Left lung (tissue), 14 donors: ENCODE measurements at places on chromosomes 16 and 17. TPM values are rescaled to one million over a fixed set of nuclear protein-coding genes. Genes with fewer than 3 reads are reported as not detected.

- peak; percentile 85 for DNase-seq
Measured at GRCh38 chr17:75844530-75845057, 390 bp upstream of the UNC13D start.

- no peak for DNase-seq
Measured at GRCh38 chr17:71084219-71084618, 914.9 kb downstream of the KCNJ2 start.

- DNase-seq, result no peak
Measured at GRCh38 chr16:3601614-3602319, 9.6 kb downstream of the SLX4 start.

- peak; percentile 53 for DNase-seq
Measured at GRCh38 chr16:11743308-11744074, 834 bp upstream of the TXNDC11 start.

DNA sequence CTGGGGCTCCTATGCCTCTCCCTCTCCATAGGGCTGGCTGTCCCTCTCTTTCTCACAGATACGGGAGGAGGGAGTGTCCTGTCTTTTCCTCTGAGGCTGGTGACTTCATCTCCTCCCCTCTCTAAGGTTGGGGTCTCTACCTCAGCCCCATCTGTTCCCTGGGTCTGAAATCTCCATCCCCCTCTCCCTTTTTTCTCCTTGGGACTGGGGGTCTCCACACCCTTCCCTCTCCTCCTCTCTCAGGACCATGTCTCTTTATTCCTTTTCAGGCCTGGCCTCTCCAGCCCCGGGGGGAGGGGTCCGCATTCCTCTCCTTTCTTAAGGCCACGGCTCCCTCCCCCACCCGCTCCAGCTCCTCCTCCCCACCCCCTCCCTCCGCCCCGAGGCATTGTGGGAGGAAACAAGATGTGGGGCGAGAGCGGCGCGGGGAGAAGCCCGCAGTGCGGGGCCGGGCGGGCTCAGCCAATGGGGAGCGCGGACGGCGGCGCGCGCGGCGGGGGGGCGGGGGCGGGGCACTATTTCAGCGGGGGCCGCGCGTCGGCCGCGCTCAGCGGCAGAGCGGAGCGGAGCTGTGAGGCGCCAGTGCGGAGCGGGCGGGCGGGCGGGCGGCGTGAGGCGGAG is at the start of gene DYNLL2:
DYNLL2 (plus strand) TSS at position 550 of the 621 bp plus-strand sequence. CDS start 3,672 bp downstream, outside the sequence.
- peak; percentile 96 for DNase-seq

DNA sequence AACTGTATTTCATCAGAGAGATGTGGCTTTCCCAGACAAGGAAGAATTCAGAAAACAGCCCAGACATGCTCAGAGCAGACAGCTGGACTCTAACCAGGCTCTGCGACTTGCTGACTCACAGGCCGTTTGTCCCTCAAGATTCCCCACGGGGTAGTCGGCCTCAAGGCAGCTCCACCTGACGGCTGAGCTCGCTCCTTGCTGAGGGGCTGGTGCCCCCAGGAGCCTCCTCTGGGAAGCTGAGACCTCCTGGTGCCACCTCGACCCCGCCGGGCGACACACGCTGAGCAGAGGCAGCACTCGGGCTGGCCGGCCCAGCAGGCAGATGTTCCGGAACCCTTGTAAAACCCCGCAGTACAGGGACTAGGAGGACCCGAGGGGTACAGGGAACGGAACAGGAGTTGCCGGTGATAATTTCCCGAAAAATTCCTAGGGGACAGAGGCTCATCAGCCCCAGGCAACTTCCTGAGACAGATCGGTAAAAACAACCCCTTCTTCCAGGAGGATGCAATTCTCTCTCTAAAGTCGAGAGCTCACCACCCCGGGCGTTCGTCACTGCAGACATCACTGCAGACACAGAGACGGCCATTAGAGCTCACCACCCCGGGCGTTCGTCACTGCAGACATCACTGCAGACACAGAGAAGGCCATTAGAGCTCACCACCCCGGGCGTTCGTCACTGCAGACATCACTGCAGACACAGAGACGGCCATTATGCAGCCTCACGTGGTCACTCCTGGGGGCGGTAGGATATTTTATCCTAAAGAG is 19.9 kb downstream of the RPH3AL start:
- peak; percentile 75 for DNase-seq

- peak; percentile 39 for DNase-seq
Measured at GRCh38 chr17:73998653-73999645, 204.5 kb upstream of the RPL38 start.

DNA sequence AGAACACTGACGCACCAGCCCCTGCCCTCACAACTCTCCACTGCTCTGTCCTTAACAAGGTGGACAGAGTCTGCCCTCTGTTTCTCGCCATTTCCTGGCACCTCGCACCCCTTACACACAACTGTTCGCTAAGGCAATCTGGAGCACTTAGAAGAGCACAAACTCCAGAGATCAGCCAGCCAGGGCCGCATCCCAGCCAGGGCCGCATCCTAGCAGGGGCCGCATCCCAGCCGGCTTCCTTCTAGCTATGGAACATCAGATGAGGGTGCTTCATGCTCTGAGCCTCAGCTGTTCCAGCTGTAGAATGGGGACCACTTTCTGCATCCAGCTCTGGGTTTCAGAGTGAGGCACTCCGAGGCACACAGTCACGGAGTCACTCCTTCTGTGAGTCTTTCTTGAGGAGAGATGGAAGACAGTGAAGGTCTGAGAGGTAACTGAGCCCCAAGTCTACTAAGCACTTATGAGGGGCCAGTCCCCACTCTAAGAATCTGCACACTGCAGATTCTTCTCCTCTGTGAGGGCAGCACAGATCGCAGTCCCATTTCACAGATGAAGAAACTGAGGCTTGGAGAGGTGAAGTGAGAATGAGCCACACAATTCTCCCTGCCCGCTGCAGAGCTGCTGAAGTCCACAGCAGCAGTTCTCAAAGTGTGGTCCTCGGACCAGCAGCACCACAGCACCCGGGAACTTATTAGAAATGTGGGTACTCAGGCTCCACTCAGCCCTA is 20.9 kb downstream of the COTL1 start:
- no peak for DNase-seq

GRCh38 chr16:67386861-67387455 is 6.3 kb downstream of the TPPP3 start:
- no peak for DNase-seq

- DNase-seq, result peak; percentile 43
Measured at GRCh38 chr17:5418858-5419355, 555 bp downstream of the NUP88 start.

GRCh38 chr17:69588316-69588715 is 173.8 kb downstream of the MAP2K6 start:
- no peak for DNase-seq

DNA sequence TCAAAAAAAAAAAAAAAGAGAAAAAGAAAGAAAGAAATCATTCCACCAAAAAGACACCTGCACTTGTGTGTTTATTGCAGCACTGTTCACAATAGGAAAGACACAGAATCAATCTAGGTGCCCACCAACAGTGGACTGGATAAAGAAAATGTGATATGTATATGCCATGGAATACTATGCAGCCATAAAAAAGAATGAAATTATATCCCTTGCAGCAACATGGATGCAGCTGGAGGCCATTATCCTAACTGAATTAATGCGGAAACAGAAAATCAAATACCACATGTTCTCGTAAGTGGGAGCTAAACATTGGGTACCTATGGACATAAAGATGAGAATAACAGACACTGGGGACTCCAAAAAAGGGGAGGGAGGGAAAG is 5.7 kb upstream of the C16orf92 start:
- DNase-seq, result no peak

DNA sequence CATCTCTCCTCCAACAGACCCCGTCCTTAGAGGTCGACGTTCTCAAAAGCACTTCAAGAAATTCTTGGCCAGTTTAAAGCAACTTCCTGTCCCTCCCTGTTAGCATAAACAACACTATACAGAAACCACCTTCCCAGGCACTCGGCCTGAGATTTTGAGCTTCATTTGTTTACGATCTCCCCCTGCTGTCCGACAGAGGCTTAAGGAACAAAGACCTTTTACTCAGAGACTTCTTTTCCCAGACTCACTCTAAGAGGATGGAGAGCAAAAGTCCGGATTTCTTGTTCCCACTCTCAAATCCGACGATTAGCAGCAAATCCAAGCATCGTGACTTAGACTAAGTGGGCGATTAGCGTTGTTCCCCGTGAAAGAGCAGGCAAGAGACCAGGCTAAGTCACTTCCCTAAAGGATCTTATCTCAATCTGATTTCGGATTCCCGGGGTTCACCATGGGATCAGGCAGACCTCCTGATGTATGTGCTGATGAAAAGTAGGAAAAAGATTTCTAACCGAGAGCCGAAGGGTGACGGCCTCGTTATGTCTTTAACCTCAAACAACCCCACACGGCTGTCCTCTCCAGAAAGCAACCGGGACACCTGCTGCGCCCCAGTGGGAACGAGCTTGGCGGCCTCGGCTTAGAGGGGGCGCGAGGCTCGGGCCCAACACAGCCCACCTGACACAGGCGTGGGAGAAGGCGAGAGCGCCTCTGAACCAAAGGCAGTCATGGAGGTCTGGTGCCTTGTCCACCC is 598 bp downstream of the INPP5K start:
- DNase-seq, result peak; percentile 89

GRCh38 chr17:3724378-3725077 is 825 bp downstream of the HASPIN start:
- DNase-seq, result no peak

SEPTIN12 gene
- 0.65 TPM for polyA plus RNA-seq

HOXB1 gene
- 0.09 TPM for polyA plus RNA-seq

HOXB6 gene
- 12.0 TPM for polyA plus RNA-seq

VTN gene
- polyA plus RNA-seq, result 0.92 TPM

SPN gene
- 2.4 TPM for polyA plus RNA-seq

CLEC3A gene
- 0.20 TPM for polyA plus RNA-seq

GP1BA gene
- polyA plus RNA-seq, result 3.6 TPM
